Mesothelial cell of epicardium (in vitro differentiated cells): ENCODE measurements at places on chromosomes 6 and 20. TPM values are rescaled to one million over a fixed set of nuclear protein-coding genes. Genes with fewer than 3 reads are reported as not detected.

DNA sequence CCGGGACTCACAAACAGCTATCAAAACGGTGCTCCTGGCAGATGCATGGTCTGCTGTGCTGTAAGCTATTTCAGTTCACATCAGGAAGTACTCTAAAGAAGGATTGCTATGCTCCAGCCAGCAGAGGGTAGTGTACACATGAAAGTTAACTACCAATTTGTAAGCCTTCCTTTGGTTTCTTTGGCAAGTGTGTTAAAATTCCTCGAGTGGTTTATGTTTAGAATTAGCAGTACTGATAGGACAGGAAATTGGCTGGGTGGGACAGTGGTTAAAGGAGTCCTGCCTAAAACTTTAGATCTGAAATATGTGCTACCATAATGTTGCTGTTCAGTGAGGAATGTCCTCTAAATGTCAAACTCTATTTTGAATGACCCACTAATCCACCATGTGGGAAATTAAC is 47.4 kb downstream of the TRMT11 start:
- H3K27me3 ChIP-seq = no peaks in the 10 kb centered on the region
- no peak overlapping the region for H3K27ac ChIP-seq
- peaks cover 20% of the 10 kb centered on the region for H3K36me3 ChIP-seq
- no peak overlapping the region for H3K4me3 ChIP-seq
- H3K4me1 ChIP-seq = peaks cover 10% of the 10 kb centered on the region

GRCh38 chr6:108640104-108640503 is 79.4 kb downstream of the FOXO3 start:
- H3K27ac ChIP-seq = no peak overlapping the region
- peaks cover 26% of the 10 kb centered on the region for H3K4me1 ChIP-seq
- peaks cover 5% of the 10 kb centered on the region for H3K36me3 ChIP-seq
- DNase-seq = no peak

GRCh38 chr6:37516920-37517405 is 17.3 kb upstream of the CCDC167 start:
- H3K4me1 ChIP-seq = peaks cover 42% of the 10 kb centered on the region
- no peak for DNase-seq
- peaks cover 26% of the 10 kb centered on the region for H3K27me3 ChIP-seq

DNA sequence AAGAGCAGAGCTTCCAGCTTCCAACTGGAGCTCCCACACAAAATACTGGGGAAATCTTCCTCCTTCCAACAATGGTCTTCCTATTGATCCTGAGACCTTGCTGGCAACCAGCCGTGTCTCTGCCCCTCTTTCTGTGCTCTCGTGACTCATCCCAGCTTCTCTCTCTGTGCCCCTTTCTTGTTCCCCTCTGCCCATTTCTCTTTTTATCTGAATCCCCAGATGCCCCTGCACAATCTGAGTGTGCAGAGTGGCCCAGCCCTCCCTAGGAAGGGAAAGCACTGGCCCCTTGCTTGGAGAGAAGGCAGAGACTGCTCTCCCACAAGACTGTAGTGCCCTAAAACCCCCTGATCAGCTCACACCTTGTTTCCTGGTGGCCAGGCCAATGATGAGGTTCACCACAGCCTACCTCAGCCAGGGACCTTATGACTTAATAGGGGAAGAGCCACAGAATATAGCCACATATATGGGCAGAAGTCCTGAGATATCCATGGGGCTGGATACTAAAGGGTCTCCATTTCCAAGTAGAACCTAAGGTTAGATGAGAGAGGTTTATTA is 23.1 kb upstream of the MAS1L start:
- no peak overlapping the region for H3K4me3 ChIP-seq
- no peaks in the 10 kb centered on the region for H3K36me3 ChIP-seq
- no peaks in the 10 kb centered on the region for H3K4me1 ChIP-seq
- no peak for DNase-seq
- no peak overlapping the region for H3K27ac ChIP-seq

GRCh38 chr6:135094403-135094821 is 39.8 kb upstream of the HBS1L start:
- DNase-seq = no peak
- no peak overlapping the region for H3K27ac ChIP-seq
- no peaks in the 10 kb centered on the region for H3K36me3 ChIP-seq
- H3K27me3 ChIP-seq = peaks cover 43% of the 10 kb centered on the region
- no peak overlapping the region for H3K4me3 ChIP-seq

The ARID1B gene
- 137 to 155 TPM (median 143 TPM) in 3 replicates for total RNA-seq

- H3K4me1 ChIP-seq = no peaks in the 10 kb centered on the region
- H3K27ac ChIP-seq = no peak overlapping the region
- no peaks in the 10 kb centered on the region for H3K27me3 ChIP-seq
- no peaks in the 10 kb centered on the region for H3K36me3 ChIP-seq
- DNase-seq = no peak
Observed at GRCh38 chr6:89910902-89911240, 16.6 kb downstream of the GJA10 start.

The FABP7 gene
- total RNA-seq = 2.9 to 4.0 TPM (median 3.9 TPM) in 3 replicates

The GSTA2 gene
- total RNA-seq = not detected in 3 replicates

DNA sequence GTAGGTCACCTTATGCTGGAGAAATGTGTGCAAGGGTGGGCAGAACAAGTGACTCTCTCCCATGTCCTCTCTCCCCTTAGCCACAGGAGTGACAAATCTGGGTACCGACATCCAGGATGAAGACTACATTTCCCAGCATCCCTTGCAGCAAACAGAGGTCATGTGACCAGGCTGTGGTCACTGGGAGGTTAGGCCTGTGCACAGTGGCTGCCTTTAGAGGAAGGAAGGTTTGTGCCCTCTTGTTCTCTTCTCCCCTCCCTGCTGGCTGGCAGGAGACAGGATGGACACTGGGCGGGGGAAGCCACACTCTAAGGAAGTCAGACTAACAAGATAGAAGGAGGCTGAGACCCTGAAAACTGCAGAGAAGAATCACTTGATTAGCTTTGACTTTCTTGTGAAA is 360.2 kb downstream of the PREX1 start:
- no peak overlapping the region for H3K4me3 ChIP-seq
- H3K4me1 ChIP-seq = peaks cover 14% of the 10 kb centered on the region
- no peak overlapping the region for H3K27ac ChIP-seq
- H3K36me3 ChIP-seq = no peaks in the 10 kb centered on the region
- no peak for DNase-seq
- no peaks in the 10 kb centered on the region for H3K27me3 ChIP-seq

The MAP7 gene
- total RNA-seq = 15.1 to 15.5 TPM (median 15.5 TPM) in 3 replicates

The C6orf163 gene
- 9.0 to 11.5 TPM (median 10.0 TPM) in 3 replicates for total RNA-seq

The C4B gene
- total RNA-seq = 10.4 to 12.5 TPM (median 11.5 TPM) in 3 replicates

- no peaks in the 10 kb centered on the region for H3K27me3 ChIP-seq
- H3K4me3 ChIP-seq = no peak overlapping the region
- H3K36me3 ChIP-seq = peaks cover 16% of the 10 kb centered on the region
- no peaks in the 10 kb centered on the region for H3K4me1 ChIP-seq
- H3K27ac ChIP-seq = no peak overlapping the region
- DNase-seq = no peak
Observed at GRCh38 chr20:45951925-45952834, 17.7 kb downstream of the PCIF1 start.

DNA sequence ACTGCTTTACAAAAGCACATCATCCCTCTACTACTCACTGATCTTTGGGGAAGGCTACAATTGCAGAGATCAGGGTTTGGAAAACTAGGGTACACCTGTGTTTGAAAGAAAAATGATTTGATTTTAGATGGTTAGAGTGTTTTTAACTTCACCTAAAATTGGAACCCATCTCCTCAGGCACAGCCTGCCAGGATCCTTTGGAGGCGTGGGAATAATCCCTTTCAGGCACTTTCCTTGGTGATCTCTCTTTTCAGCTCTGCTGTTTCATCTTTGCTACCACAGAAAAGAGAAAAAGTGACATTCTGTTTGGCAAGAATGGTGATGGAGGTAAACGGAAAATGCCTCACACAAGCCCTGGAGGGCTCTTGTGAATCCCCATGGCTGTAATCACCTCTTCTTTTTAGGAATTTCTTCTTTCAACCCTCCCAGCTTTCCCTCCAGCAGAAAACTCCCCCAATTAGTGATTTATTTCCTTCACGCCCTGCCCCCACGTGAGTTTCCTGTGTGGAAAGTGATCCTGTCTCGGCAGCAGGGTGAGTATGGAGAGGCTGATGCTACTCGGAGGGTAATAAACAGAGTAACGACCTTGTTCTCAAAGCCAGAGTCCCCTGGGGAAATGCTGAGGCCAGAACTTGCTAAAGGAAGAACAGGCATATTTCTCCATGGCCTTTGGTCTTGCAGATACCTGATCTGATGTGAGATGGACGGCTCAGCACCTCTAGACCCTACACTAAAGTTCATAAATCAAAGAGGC is 9.2 kb downstream of the KCNG1 start:
- DNase-seq = no peak
- H3K36me3 ChIP-seq = peaks cover 14% of the 10 kb centered on the region
- H3K4me3 ChIP-seq = no peak overlapping the region
- peaks cover 21% of the 10 kb centered on the region for H3K4me1 ChIP-seq
- no peaks in the 10 kb centered on the region for H3K27me3 ChIP-seq

The UBD gene
- total RNA-seq = 0.47 to 0.50 TPM (median 0.49 TPM) in 3 replicates

GRCh38 chr20:51382986-51383821 is 159.3 kb downstream of the NFATC2 start:
- H3K36me3 ChIP-seq = no peaks in the 10 kb centered on the region
- no peak overlapping the region for H3K4me3 ChIP-seq
- no peak overlapping the region for H3K27ac ChIP-seq

The SIRPD gene
- not detected in 3 replicates for total RNA-seq

The LST1 gene
- total RNA-seq = 0.60 to 0.77 TPM in 2 of 3 replicates, not detected in the other

DNA sequence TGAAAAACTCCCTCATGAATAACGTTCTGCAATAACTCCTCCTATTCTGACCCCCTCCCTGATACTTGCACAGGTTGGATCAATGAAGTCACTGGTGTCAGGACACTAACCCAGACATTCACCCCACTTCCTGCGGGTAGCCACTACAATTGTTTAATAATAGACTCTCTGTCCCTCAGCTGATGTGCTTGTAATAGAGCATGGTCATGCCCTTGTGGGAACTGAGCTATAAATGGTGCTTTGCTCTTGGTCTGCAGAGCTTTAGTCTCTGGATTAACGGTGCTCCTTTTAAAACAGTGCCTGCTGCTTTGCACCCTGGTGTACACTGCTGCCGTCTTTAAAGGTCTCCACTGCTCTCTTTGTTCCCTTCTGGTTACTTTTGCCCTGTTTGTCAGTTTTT is 127.3 kb downstream of the BACH2 start:
- no peak for DNase-seq
- no peak overlapping the region for H3K4me3 ChIP-seq
- H3K36me3 ChIP-seq = peaks cover 13% of the 10 kb centered on the region

DNA sequence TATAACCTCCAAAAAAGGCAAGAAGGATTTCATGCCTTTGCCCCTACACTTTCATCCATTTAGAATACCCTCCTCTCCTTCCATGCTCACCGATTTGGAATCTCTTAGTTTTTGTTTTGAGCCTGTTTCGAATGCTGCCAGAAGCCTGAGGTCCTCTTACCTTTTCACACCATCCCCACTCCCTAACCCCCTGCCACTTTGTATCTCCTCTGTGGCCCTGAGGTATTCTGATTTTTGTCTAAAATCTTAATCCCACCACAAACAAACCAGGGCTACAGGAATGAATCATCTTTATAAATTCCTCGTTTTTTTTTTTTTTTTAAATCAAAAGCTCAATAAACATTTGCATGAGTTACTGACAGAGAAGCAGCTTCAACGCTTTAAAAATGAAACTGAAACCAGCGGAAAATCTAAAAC is 1.6 kb upstream of the RPS12 start:
- peak overlapping the region; percentile 97 for H3K4me3 ChIP-seq
- H3K27ac ChIP-seq = peak overlapping the region; percentile 97
- peaks cover 38% of the 10 kb centered on the region for H3K4me1 ChIP-seq
- H3K27me3 ChIP-seq = peaks cover 3% of the 10 kb centered on the region
- peaks cover 18% of the 10 kb centered on the region for H3K36me3 ChIP-seq

The TCF15 gene
- 0.74 to 0.90 TPM (median 0.75 TPM) in 3 replicates for total RNA-seq

- DNase-seq = no peak
- peak overlapping the region; percentile 77 for H3K4me3 ChIP-seq
- peaks cover 17% of the 10 kb centered on the region for H3K27me3 ChIP-seq
- H3K36me3 ChIP-seq = no peaks in the 10 kb centered on the region
Observed at GRCh38 chr6:35686873-35687555, 1.7 kb downstream of the FKBP5 start.

The UBE2V1 gene
- total RNA-seq = 134 to 139 TPM (median 138 TPM) in 3 replicates

DNA sequence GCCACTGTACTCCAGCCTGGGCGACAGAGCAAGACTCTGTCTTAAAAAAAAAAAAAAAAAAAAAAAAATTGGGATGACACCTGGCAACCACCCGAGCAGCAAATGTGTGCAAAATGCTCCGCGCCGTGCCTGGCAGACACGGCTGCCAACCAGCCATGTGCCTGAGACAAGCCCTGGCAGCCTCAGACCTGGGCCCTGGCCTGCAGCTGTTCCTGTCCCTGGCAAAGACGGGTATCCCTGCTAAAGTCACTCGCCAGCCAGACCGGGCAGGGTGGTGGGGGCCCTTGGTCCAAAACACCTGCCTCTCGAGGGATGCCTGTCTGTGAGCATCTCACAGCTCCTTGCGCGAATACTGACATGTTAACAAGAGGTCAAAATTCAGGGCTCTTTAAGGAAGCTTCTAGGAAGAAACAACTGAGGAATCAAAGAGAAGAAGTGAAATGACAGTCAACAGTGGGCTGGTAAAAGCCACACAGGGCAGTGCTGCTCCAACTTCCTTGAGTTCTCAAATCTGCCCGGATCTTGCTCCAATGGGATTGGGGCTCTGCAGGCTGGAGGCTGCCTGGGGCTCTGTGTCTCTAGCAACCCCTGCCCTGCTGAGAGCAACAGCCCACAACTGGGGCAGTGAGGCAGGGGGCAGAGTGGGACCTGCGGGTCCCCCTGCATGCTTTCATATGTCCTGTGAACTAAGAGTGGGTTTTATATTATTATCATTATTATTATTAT is 53.4 kb downstream of the SYTL3 start:
- H3K27me3 ChIP-seq = no peaks in the 10 kb centered on the region
- no peaks in the 10 kb centered on the region for H3K36me3 ChIP-seq
- H3K4me1 ChIP-seq = peaks cover 26% of the 10 kb centered on the region
- DNase-seq = no peak
- H3K27ac ChIP-seq = no peak overlapping the region
- no peak overlapping the region for H3K4me3 ChIP-seq

DNA sequence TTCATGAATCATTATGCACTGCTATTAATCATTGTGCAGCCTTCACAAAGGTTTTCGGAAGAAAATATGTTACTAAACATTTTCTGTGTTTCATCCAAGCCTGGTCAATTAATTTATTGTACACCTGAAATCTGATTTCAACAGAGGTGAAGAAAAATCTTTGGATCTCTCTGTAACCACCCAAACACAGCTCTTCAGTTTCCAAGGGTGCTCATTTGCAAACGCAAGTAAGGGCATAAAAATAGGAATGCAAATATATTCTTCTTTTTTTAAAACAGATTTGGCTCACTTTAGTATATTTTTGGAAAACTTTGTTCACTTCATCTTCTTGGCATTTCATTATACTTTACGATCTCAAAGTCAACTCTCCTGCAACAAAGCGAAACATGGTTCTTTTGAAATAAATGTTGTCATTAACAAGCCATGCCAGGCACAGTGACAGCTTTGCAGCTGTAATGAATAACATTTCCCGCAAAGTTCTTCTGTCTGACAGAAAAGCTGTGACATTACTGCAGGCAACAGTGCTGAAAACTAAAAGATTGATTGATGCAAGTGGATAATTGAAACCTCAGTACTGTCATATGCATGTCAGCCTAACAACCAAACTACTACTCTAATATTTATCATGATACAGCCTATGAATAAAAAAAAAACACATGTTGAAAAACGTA is 348.3 kb downstream of the FRK start:
- no peaks in the 10 kb centered on the region for H3K36me3 ChIP-seq
- H3K4me3 ChIP-seq = no peak overlapping the region
- DNase-seq = no peak
- peaks cover 9% of the 10 kb centered on the region for H3K4me1 ChIP-seq
- no peak overlapping the region for H3K27ac ChIP-seq
- H3K27me3 ChIP-seq = no peaks in the 10 kb centered on the region

GRCh38 chr6:138455746-138456400 is 43.4 kb downstream of the NHSL1 start:
- peaks cover 14% of the 10 kb centered on the region for H3K4me1 ChIP-seq
- no peak for DNase-seq
- peaks cover 16% of the 10 kb centered on the region for H3K36me3 ChIP-seq
- H3K4me3 ChIP-seq = no peak overlapping the region
- H3K27ac ChIP-seq = peak overlapping the region; percentile 83
- H3K27me3 ChIP-seq = no peaks in the 10 kb centered on the region

The SAYSD1 gene
- total RNA-seq = 14.2 to 15.2 TPM (median 15.0 TPM) in 3 replicates
